ENCODE measurements at places on chromosomes 11 and 22.

DNA sequence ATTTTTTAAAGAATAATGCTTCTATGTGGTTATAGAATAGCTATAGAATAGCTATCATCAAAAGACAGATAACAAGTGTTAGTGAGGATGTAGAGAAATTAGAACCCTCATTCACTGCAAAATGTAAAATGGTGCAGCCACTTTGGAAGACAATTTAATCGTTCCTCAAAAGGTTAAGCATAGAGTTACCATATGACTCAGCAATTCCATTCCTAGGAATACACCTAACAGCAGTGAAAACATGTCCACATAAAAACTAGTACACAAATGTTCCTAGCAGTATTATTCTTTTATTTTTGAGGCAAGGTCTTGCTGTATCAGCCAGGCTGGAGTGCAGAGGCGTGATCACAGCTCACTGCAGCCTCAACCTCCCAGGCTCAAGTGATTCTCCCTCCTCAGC, 34.0 kb downstream of the RTL6 start:
- no peak for DNase-seq

- DNase-seq = no peak
Observed at GRCh38 chr11:34988294-34989255, 72.2 kb downstream of the PDHX start.

- DNase-seq = no peak
Observed at GRCh38 chr11:73293356-73293936, 14.6 kb upstream of the ARHGEF17 start.

DNA sequence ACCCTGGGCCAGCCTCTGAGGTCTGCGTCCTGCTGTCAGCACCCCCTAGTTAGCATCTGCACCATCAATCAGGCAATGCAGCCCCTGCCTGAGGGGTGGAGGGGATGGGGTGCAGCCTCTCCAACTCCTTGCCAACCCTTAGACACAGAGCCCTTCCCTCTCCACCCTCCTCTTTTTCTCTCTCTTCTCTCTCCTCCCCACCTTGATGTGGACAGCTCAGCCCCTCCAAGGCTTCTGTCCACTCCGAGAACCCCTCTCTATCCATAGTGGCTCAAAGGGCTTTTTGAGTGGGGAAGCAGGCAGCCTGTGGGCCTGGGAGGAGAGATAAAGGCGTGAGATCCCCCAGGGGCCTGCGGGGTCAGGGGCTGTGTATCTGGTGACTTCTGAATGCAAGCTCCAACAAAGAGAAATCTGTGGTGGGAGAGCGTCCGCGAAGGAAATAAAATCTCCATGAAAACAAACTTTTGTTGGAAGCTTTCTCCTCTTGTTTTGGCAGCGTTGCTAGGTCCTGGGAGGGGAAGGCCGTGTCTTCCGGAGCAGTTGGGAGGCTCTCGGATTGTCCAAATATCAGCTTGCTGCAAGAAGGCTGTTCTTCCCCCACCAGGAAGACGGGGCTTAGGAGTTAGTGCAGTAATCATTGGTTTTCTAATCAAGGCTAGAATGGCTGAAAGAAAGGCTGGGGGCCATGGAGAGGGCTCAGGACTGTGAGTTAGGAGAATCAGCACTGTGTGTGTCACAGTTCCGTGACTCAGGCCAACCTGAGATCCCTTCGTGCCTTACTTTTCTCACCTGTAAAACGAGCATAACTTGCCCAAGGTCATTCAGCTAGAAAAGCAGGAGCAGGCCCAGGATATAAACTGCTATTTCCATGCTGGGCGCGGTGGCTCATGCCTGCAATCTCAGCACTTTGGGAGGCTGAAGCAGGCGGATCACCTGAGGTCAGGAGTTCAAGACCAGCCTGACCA, 50.3 kb downstream of the PKNOX2 start:
- no peak for DNase-seq

DNA sequence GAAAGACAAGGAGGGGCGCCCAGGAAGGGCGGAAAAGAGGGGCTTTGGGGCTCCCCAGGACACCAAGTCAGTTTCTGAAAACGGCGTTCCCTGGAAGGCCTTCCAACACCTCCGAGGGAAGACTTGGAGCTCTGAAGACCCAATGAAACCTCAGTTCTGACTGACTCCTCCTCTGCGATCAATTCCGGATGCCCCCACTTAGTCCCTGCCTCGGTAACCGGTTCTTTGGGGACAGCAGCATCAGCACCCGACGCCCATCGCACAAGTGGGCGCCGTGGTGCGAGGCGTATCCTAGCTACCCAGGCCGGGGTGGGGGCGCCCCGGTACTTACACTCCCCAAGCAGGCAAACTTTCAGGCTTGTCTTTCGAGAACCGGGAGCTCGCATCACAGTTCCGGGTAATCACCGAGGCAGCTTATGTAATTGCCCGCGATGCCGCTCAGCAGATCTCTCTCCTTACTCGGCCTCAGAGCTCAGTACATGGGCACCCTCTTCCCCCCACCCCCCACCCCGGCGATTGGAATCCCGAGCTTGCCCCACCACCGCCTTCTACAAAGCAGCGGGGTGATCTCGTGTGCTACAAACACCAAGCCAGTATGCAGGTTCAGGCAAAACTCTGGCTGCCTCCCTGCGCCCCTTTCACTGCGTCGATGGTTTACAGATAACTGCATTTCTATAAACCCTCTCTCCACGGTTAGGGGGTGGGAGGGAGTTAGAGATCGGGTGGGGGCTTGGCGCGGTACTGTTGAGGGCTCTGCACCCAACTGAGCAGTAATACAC, 2.0 kb downstream of the TENM4 start:
- no peak for DNase-seq

GRCh38 chr11:79538775-79539174, 97.9 kb upstream of the TENM4 start:
- DNase-seq = no peak

GRCh38 chr11:123545726-123546270, 108.6 kb downstream of the SCN3B start:
- no peak for DNase-seq

- no peak for DNase-seq
Observed at GRCh38 chr11:102234779-102235439, 82.4 kb upstream of the BIRC3 start.

DNA sequence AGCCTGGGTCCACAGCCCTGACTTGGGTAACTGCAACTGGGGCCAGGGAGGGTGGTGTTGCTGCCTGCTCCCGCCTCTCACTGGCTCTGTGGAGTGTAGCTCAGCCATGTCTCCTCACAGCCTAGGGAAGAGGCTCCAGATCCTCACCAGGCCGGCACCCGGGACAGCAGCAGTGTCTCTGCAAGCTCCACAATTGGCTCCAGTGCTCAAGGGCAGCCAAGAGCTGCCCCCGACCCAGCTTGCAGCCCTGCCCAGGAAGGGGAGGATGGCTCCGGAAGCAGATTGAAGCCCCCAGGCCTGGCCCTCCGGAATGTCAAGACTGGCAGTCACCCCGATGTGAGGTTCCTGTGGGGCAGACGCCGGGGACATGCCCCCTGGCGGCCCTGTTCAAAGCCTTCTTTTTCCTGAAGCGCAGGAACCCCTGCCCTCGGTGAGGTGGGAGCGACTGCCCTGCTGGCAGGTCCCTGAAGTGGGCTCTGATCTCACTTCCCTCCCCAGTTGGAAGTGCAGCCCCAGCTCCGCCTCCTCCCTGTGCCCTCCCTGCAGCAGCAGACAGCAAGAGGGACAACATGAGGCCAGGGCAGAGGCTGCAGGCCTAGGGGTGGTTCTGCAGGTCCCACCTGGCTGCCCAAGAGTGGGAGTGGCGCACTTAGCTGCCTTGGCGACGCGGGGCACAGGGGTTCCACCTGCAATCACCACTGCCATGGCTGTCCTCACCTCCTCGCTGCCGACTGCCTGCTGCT, 816.2 kb upstream of the LUZP2 start:
- no peak for DNase-seq

GRCh38 chr22:43697894-43698293, 114.2 kb downstream of the EFCAB6 start:
- DNase-seq = no peak
